ENCODE measurements at places on chromosomes 3 and 15.

DNA sequence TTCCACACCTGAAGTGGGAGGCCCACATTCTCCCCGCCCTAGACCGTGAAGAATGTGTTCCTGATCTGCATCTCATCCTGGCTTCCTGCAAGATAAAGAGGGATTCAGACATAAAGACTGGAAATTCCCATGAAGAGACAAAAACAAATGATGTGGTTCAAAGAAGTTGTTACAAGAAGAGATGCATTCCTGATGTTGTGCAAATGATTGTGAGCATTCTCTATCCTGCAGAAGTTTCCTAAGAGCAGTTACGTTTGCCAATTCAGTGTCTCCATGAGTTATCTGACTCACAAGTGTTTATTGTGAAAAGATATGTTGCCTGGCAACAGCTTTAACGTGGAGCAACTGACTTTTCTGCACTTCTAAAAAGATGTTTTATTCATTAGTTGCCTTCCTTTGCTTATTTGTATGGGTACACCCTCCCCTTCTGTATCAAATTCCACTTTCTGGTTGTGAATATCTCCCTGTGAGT, 107.8 kb downstream of the ZIC4 start:
- no peak for DNase-seq

- DNase-seq = no peak
These were observed 111.1 kb downstream of the PDCD6IP start for GRCh38 chr3:33909547-33909946.

GRCh38 chr15:33852094-33852493, 116.2 kb upstream of the CHRM5 start:
- no peak for DNase-seq

DNA sequence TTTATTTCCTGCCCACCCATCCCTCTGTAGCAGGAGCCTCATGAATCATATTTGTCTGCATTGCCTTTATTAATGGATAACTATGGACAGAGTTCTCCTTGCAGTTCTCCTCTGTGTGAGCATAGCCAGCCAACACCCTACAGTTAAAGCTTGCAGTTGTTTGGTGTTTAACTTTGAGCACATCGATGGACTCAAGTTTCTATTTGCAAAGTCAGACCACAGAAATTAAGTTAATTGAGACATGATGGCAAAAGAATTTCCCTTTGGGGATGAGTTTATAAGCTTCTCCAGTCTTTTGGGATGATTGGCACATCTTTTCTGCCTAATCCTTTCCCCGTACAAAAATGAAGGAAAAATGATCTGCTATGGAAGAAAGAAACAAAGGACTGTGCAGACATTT, 398.9 kb upstream of the THBS1 start:
- no peak for DNase-seq

DNA sequence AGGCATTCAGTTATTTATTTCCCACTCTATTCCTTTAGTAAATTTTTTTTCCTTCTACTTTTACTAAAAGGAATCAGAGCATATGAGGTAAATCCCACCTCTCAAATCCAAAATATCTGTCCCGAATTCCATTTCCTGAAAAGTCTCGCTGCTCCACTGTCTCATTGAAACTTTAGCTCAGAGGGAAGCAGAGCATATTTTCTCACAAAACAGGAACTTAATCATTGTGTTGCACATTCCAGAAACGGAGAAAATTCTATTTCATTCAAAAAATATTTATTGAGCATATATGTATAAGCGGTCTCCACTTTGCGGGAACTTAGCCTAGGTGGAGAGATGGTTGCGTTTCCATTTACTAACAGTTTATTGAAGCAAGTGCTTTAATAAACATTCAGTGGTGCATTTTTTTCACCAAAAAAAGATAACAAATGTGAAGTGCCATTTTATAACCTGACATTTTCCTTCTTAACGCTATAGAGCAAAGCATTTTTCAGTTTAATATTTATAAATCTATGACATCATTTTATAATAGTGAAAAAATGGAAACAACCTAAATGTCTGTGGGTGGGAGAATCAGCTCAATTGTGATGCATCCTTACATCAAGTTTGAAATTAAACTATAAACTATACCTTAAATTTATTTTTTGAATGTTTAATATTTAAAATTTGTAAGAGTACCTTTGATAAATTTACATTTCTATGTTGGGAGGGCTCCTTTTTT, 67.2 kb upstream of the CSTA start:
- no peak for DNase-seq

GRCh38 chr15:92184142-92184541, 209.5 kb upstream of the ST8SIA2 start:
- no peak for DNase-seq

DNA sequence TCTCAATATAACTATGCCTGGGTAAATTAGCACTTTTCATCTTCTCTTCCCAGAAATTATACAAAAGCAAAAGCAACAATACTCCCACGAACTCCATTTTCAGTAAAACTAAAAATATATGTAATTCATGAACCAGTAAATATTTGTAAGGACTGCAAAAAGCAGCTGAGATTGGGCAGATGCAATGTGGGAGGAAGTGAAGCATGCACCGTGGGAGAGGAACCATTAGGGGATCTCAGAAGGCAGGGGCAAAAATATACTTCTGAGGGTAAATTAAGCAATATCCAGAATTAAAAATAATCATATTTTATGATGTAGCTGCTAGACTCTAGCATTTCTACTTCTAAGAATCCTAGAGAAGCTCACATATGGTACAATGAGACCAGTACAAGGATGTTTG, 20.2 kb downstream of the CFAP91 start:
- DNase-seq = no peak

GRCh38 chr3:191500892-191501291, 39.9 kb downstream of the PYDC2 start:
- DNase-seq = no peak

GRCh38 chr3:48299746-48300712, 33.4 kb downstream of the SPINK8 start:
- DNase-seq = no peak

DNA sequence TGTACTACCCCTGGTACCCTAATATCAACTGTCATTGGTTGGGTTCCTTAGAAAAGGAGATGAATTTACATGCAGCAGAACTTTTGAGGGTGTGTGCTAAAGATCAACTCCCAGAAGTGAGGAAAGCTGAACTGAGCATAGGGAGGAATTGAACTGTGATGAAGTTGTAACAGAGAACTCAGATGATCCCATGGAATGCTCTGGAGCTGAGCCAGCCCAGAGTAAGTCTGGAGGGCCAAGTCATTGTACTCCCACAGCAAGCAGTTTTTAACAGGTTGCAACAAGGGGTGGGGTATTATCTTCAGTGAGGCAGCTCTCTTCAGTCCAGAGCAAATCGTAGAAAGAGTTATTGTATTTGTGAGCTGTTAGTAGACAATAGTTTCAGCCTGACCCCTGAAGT, 572.3 kb downstream of the PYDC2 start:
- no peak for DNase-seq

DNA sequence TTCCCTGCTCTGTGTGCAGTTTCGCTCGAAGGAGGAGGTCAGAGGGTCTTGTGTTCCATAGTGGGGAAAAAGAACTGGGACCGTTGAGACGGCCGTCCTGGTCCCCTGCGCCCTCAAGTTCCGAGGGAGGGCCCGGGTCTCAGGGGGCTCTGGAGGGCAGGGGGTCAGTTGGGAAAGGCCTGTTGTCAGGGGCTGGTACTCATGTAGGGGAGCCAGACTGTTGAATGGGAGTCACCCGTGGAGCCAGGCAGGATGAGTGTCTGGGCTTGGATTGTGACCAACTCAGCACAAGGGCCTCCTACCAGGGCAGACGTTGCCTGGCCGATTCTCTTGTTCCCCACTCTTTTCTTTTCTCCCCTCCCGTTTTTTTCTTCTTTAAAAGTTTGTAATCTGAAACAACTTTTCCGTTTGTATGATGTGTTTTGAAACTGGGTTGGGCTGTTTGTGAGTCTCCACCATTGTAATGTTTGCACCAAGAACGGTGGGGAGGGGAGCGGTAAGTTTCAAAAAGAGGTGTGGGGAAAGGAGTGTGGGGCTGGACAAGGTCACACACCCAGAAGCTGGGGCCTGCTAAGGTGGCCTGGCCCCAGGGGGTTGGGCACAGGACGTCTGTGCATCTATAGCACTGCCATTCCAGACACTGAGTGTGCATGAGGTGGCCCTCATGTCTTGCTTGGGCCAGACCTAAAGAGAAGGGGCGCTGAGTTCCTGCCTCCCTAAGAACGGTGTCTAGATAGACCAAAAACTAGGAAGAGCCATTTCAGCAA, 1.1 kb downstream of the CMTM7 start:
- DNase-seq = no peak

GRCh38 chr3:101945980-101946379, 96.7 kb downstream of the NFKBIZ start:
- no peak for DNase-seq

- DNase-seq = peak; percentile 90
These were observed 49.6 kb upstream of the BNIP2 start for GRCh38 chr15:59738676-59739075.

GRCh38 chr15:100768501-100768931, 111.1 kb upstream of the ALDH1A3 start:
- DNase-seq = no peak

- DNase-seq = no peak
These were observed 112.4 kb upstream of the CCDC54 start for GRCh38 chr3:107264888-107265287.

DNA sequence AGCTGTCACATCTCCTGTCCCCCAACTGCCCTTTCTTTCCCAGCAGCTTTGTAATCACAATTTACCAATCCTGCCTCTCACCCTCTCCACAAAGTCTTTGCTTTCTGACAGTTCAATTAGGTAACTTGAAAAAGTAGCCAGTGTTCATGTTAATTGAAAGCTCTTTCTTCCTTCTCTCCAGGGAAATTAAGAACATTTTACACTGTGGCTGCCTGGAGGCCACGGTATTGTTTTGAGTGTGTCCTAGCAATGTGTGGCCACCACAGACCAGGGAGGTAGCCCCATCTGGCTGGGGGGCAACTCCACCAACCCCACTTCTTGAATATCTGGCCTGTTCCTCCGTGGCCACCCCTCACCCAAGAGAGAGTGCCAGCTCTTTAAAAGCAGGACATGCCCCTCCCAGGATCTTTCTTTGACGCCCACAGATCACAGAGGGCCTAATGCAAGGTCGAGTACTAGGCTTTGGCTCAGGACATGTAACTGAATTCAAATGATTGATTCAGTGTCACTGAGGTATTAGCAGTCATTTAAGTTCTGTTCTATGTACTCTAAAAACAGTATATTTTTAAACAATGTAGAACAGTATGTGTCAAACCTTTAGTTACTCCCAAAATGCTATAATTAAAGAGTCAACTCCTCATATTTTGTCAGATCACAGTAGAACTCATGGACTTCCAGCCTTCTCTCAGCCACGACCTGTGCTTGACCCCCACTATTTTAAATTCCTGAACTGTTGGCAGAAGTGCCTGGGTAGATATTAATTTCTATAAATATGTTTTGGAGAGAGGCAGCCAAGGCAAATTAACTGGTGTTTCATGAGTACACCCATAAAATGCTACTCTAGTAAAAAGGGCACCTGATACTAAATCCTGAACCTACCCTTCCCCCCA, 164.5 kb downstream of the TNIK start:
- no peak for DNase-seq

- DNase-seq = no peak
These were observed 18.9 kb downstream of the CMTM6 start for GRCh38 chr3:32483772-32484171.

GRCh38 chr3:129467932-129468331, 27.9 kb downstream of the IFT122 start:
- peak; percentile 77 for DNase-seq

- DNase-seq = no peak
These were observed 204.9 kb downstream of the TIGIT start for GRCh38 chr3:114498539-114499370.

DNA sequence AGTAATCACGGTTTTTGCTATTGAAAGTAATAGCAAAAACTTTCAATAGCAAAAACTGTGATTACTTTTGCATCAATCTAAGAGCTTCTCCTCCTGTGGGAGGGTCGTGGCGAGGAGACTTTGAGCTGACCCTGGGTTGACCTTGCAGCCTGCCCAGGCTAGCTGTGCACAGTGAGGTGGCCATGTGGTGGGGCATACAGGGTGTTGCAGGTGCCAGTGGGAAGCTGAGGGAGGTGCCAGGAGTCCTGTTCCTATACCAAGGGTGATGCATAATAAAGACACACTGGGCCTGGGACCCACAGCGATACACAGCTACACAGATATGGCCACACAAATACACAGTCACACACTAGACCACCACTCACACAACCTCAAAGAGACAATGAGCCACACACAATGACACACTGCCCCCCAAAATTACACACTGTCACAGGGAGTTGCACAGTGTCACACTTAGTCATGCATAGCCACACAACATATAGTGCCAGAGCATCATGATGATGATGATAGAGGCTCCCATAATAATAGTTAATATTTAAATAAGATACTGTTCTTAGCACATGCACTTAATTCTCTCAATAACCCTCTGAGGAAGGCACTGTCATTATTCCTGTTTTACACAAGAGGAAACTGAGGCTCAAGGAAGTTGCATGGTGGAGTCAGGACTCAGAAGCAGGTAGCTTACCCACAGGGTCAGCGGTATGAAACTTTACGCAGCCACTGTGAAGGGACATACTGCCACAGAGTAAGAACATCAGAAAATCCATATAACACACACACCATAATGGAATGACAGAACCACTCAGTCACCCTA, 6.3 kb downstream of the PLCD1 start:
- DNase-seq = no peak

GRCh38 chr3:114274929-114275328, 18.9 kb upstream of the TIGIT start:
- DNase-seq = no peak

DNA sequence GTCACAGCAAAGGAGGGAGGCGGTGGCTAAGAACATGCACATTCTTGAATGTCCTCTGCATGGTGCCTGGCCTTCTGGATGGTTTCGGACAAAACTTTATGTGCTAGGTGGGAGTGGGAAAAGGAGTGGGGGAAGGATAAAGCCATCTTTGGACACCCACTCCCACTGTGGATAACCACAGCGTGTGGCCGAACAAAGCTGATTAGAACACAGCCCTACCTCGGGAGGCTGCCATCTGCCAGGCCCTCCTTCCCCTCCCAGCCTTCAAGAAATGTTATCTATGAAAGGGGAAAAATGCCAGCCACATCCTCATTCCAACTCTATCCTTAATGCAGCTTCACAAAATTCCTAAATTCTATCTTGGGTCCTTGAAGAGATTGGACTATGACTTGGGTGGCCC, 18.8 kb downstream of the AMOTL2 start:
- no peak for DNase-seq

- DNase-seq = no peak
These were observed 8.7 kb upstream of the LRRC58 start for GRCh38 chr3:120357807-120358206.

- no peak for DNase-seq
These were observed 1311.4 kb downstream of the ROBO2 start for GRCh38 chr3:78351334-78351733.

DNA sequence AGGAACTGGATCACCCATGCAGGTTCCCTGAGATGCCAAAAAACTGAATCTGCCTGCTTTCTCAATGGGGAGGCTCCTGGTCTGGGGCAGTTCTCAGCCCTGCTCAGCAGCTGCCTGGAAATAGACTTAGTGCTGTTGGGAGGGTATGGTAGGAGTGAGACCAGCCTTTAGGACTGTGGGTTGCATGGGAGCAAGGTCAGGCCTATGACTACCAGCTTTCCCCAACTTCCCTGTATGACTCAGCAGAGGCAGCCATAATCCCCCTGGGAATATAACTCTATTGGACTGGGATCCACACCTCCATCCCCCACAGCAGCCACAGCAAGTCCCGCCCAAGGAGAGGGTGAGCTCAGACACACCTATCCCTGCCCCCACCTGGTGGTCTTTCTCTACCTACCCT, 87.0 kb downstream of the CFAP44 start:
- no peak for DNase-seq

Data from left lobe of liver (tissue), 2 donors.